ENCODE measurements at places on chromosomes 11 and 22.

- DNase-seq, result no peak
Observed at GRCh38 chr11:47488674-47489394, 39.9 kb upstream of the RAPSN start.

DNA sequence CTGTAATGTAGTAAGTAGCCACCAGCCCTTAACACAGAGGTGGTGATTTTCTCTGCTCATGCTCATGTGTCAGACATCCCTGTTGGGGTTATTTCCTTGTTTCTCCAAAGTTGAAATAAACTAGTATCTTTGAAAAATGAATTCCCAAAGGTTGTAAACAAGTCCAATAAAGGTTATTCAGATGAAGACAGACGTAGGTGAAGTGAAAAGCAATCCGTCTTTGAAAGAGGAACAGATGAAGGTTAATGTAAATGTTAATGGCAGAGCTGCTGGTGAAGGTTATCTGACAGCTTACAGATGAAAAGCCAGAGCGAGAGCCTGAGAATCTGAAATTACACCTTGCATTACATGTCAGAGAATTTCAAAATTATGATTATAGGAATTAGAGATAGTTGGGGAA, 1604.0 kb downstream of the FAM181B start:
- DNase-seq, result no peak

DNA sequence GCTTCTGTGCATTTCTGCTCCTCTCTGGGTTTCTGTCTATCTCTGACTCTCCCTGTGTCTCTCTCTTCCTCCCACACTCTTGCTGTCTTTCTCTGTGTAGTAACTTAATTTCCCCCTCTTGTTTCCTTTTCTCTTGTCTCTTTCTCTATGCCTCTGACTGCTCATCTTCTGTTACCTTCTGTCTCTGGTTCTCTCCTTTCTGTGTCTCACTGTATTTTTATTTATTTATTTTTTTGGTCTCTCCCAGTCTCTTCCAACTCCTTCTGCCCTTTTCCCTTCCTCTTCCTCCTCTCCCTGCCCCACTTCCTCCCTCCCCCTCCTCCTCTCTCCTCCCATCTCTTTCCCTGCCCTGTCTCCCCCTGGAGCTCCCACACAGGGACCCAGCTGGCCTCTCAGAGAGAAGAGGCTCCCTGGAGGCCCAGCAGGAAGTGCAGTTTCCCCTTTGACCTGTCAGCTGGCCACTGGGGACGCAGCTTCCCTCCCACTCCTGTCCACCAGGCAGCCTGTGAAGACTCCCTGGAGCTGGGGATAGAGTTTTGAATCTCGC, 38.3 kb upstream of the MYH9 start:
- DNase-seq, result no peak

GRCh38 chr22:47623066-47623762, 860.8 kb downstream of the TBC1D22A start:
- no peak for DNase-seq

DNA sequence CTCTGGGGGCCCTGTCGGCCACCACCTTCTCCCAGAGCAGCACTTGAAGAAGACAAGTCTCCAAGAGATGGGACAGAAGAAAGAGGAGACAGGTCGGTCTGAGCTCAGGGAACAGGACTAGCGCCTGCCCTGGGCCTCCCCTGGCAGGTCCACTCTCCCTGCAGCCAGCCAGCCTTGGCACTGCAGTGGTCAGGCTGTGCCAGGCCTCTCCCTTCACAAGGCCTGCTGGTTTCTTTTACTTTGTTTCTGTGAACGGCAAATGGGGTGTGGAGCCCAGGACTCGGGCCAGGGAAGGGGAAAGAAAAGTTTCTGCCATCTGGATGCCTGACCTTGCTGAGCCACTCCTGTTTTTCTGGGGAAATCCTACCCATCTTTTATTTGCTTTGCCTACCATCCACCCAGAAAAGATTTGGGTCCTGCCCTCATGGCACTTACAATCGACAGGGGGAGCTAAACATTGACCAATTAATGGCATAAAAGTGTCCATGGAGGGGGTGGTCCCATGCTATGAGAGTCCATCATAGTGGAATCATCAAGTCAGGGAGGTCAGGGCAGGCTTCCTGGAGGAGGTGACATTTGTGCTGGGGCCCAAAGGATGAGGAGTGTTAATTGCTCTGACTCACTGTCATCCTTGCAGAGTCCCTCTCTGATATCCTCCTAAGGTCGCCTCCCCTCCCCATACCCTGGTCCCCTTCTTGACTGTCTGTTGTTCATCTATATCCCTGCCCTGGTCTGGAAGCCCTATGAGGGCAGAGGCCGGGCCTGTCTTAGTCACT, 65.2 kb downstream of the NFAM1 start:
- DNase-seq, result no peak

GRCh38 chr22:36577019-36577418, 48.1 kb upstream of the EIF3D start:
- DNase-seq, result no peak

DNA sequence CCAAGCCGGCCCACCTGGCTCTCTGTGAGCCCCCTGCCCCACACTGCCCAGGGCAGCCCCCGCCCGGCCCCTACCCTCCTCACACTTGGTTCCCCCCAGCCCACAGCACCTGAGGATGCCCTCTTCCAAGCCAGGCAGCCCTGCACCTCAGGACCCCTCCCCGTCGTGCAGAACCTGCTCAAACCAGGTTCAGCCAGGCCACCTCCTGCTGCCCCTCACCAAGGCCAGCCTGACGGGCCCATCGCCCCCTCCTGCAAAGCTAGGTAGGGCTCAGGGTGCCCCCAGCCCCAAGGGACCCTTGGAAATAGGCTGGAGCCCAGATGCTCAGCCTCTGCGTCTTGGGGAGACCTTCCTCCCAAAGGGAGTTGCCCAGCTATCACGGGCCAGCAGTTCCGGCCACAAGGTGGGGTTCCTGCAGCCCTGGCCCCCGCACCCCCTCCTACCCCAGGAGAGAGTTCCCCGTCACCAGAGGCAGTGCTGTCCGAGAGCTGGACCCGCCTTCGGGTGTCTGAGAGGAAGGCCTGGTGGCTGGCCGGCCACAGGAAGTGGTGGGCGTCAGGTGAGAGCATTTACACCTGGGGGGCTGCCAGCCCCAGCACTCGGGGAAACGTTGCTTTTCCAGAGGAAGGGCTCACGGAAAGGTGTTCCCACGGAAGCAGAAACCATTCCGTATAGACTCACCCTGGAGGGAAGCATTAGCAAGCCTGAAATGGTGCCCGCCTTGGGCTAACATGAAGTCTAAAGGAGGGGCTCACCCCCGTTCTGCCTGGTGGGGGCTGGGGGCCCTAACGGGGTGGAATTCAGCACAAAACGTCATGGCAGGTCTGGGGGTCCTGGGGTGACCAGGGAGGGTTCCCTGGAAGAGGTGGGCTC, 3.2 kb upstream of the SYT8 start:
- DNase-seq, result no peak

DNA sequence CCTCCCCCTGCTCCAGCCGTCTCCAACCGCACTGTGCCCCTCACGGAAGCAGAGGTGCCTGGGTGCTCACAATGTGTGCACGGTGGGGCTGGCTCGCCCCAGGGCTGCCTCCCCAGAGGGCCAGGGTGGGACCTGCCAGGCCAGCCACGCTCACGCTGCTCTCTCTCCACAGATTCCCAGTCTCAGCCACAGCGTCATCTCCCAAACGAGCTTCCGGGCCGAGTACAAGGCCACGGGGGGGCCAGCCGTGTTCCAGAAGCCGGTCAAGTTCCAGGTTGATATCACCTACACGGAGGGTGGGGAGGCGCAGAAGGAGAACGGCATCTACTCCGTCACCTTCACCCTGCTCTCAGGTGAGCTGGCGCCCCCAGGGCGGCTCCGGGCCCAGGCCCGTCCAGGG, 30.4 kb downstream of the MOB2 start:
- no peak for DNase-seq

- DNase-seq, result no peak
Observed at GRCh38 chr22:39663751-39664150, 93.2 kb downstream of the CACNA1I start.

DNA sequence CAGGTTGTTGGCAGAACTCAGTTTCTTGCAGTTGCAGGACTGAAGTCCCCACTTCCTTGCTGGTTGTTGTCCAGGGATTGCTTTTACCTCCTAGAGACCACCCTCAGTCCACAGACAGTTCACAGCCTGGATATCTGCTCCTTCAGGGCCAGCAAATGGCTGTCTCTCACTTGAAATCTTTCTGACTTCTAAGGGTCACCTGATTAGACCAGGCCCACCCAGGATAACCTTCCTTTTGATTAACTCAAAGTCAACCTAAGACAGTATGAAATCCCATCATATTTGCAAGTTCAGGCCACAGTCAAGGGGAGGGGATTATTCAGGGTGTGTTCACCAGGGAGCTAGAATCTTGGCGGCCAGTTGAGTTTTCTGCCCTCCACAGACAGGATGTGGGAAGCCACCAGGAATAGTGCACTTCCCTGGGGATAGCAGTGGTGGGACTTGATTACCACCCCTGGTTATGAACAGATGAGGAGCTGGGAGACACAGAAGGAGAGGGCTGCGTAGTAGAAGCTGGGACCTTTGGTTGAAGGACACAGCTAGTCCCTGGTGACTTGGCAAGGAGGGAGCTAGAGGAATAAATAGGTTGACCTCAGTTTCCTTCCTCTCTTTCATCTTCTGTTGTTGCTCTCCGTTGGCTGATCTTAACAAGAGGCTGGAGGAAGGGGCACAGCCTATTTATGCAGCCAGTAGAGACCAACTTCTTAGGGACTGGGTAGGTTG, 33.4 kb downstream of the MIAT start:
- no peak for DNase-seq

GRCh38 chr11:114059278-114059983, at the start of gene ZBTB16:
Gene ZBTB16, plus strand, starts transcription at chr11:114059711. Its CDS starts 3,590 bp downstream, at chr11:114063301.
- DNase-seq, result peak; percentile 83

GRCh38 chr11:108901359-108901758, 236.5 kb downstream of the DDX10 start:
- DNase-seq, result no peak

DNA sequence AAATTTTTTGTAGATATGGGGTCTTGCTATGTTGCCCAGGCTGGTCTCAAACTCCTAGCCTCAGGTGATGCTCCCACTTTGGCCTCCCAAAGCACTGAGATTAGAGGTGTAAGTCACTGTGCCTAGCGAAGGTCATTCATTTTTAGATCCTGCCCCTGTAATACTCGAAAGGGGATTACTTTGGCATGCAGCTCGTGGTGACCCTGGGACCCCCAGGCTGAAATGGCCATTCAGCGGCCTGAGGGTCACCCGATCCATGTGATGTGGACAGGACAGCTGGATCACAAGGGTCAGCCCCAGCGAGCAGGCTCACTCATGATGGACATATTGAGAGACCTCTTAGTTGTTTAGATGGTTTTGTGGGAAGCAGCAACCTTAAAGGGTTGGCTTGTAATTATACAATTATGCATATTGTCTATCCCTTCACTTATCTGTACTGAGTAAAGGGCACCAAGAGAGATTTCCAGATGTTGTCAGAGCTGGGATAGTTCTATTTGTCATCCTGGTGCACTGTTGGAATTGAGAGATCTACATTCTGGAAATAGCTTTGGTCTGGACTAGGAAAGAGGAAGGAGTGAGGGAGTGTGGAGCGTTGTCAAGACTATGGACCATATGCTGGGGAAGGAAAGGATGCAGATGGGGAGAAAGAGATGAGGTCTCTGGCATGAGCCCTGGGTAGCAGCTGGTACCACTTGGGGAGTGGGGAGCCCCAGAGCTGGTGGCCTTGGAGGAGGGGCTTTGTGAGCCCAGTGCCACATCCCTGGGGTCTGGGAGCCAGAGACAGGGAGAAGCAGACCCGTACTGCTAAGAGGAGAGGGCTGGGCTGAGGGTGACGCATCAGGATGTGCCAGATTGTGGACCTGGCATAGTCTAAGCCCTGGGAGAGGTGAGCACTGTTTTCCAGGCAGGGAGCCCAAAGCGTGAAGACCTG, 15.5 kb downstream of the RHBDD3 start:
- DNase-seq, result no peak

GRCh38 chr22:49208004-49208402, 619.7 kb downstream of the BRD1 start:
- DNase-seq, result no peak

DNA sequence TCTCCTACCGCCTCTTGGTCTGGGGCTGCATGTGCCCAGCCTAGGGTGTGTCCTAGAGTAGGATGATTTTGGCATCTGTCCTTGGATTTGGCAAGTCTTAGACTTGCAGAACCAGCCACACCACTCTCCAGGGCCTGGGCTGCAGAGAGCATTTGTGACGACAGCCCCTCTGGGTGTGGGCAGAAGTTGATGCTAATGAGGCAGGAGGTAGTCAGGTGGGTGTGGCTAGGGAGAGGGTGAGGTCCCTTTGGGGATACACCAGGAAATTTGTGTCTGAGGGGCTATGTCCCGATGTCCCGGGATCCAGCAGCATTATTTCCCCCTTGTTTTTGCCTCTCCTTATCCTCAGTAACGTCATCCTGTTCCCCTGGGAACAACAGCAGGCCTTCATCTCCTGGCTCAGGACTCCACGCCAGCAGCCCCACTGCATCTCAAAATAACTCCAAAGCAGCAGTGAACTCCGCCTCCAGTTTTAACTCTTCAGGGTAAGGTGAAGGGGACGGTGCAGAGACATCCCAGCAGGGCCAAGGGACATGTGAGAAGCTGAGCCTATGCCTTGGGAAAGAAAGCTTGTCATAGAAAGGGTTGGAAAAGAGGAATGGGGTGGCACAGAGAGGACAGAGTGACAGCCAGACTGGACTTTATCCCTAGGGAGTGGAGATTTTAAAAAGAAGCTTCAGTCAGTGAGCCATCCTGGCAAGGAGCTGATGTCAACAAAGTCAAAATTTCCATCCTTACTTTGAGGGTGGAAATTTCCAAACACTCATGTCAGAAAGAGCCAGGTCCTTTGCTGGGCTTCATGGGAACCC, 8.0 kb upstream of the TLCD5 start:
- DNase-seq, result no peak

GRCh38 chr11:125404811-125405790, 91.0 kb downstream of the FEZ1 start:
- peak; percentile 90 for DNase-seq

GRCh38 chr11:111795334-111795985, 29.3 kb upstream of the PPP2R1B start:
- DNase-seq, result no peak

- DNase-seq, result no peak
Observed at GRCh38 chr11:105713696-105714095, 103.8 kb downstream of the GRIA4 start.

GRCh38 chr11:15201586-15201985, 86.9 kb downstream of the INSC start:
- no peak for DNase-seq

DNA sequence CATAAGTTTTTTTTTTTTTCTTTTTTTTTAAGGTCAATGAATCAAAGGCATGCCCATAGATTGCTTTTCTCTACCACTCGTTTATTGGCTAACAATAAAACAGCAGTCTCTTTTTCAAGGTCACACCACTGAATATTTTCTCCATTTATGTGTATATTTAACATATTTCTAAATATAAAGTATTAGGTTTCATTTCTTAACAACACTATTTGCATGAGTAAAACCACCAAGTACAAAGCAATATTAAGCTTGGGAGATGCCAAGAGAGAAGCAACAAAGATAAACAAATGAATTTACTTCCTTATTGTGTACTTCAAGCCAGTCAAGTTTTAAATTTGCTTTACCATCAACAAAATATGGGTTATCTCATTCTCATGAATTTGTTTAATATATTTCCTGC, 708.9 kb upstream of the CCDC179 start:
- no peak for DNase-seq

DNA sequence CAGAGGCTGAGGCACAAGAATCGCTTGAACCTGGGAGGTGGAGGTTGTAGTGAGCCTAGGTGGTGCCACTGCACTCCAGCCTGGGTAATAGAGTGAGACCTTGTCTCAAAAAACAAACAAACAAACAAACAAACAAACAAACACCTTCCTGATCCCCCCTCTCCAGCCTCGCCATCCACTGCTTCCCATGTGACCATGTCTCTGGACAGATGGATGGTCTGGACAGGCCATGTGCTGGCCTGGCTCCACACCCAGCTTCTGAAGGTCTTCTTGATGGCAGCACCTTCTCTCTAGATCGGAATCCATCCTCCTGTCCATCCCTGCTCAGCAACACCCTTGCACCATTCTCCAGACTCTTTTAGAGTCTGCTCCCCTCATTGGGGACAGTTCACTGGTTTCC, 10.7 kb upstream of the PEX26 start:
- DNase-seq, result no peak
